ENCODE measurements at places on chromosomes 3 and 15.
A peak's percentile ranks its signal among the peaks of the same experiment; 100 is the strongest.

- no peak for DNase-seq
These were observed 8.6 kb downstream of the TM4SF1 start for GRCh38 chr3:149368674-149369497.

- peak; percentile 60 for DNase-seq
These were observed 17.5 kb upstream of the GASK1A start for GRCh38 chr3:42961633-42962032.

DNA sequence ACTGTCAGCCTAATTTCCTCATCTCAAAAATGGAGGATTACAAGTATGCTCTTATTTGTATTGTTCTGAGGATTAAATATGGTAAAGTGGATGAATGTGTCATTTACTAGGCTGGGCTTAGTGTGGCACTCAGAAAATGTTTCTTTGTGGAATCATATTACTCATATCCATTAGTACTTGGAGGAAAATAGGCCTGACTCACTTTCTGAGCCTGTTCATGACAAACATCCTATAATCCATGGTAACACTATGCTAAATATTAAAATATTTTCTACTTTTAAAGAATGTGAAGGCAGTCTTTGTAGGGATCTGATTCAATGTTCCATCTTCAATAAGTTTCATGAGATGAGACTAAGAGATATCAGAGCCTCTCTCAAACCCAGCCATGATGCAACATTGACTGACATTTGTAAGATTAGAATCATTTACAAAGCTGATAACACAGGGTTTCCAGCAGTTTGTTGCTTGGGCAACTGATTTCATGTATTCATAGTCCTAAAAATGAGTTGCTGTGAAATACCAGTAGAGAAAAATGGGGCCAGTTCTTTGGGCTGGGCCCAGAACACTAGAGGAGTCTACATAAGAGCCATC is 1048.5 kb downstream of the NTRK3 start:
- no peak for DNase-seq

- no peak for DNase-seq
These were observed 27.4 kb upstream of the ATP10A start for GRCh38 chr15:25890529-25890928.

DNA sequence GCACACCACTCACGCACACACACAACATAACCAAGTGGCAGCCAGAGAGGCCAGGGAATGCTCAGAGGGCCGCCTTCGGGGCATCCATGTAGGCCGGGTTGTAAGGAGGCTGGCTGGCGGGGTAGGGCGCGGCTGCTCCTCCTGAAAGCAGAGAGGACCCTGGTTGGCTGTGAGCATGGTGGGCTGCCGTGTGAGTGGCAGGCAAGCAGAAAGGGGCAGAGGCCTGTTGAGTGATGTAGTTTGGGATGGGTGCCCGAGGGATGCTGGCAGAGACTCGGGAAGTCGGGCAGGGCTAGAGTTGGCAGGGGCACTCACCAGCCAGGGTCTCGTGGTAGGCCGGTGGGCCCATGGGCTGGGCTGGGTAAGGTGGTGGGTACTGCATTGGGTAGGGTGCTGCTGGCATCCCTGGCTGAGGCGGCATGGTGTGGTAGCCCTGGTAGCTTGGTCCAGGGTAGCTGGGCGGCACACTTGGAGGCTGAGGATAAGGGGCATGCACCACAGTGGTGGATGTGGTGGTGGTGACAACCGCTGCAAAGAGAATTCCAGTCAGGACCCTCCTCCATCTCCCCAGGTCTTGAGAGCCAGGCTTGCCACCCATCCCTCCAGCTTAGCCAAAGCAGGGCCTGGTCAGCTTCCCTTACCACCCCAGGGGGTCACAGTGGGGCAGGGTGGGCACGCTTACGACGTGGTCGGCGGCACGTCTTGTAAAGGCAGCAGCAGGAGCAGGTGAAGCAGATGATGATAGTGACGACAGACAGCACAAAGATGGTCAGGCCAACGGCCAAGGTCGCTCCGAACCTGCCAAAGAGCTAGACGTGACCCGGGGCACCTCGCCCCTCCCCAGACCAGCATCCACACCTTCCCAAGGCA is 22.7 kb downstream of the ATRIP start:
- DNase-seq, result no peak

- no peak for DNase-seq
These were observed 1.4 kb downstream of the GPR149 start for GRCh38 chr3:154428286-154429206.

GRCh38 chr3:116291141-116291540 is 154.1 kb downstream of the LSAMP start:
- DNase-seq, result no peak

GRCh38 chr3:81274671-81275070 is 486.8 kb downstream of the GBE1 start:
- DNase-seq, result no peak

DNA sequence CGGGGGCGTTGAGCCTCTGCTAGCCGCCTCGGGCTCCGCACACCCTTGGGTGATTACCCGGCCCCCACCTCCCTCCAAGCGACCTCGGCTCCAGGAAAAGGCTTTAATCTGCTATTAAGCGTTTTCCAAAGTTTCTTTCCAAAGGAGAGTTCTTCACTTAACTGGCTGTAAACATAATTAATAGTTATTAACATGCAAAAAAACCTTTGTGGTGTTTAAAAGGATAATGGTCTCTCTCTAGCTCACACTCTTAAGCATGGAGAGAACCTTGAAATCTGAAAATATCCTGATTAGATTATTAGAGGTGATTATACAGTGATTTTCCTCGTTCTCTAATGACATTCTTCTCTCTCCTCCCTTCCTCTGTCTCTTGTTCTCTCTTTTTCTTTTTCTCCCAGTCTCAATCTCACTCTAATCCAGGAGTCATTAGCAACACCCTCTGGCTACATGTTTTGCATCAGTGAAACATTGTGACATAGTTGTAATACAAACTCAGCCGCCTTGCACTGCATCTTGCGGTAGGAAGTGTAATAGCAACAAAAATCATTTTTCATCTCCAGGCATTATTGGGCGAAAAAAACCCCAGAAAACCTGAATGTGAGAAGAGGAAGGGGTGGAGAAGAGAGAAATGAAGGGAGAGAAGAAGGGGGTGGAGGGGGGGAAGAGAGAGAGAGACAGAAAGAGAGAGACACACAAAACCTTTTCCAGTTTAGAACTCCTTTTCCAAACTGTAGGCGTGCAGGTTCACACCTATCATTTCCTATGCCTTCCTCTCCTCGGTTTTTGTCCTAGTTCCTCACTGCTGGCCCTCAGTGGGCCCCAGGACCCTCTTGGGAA is 24.4 kb downstream of the NR2F2 start:
- no peak for DNase-seq

GRCh38 chr3:189806171-189806951 is 175.2 kb downstream of the TP63 start:
- DNase-seq, result no peak

DNA sequence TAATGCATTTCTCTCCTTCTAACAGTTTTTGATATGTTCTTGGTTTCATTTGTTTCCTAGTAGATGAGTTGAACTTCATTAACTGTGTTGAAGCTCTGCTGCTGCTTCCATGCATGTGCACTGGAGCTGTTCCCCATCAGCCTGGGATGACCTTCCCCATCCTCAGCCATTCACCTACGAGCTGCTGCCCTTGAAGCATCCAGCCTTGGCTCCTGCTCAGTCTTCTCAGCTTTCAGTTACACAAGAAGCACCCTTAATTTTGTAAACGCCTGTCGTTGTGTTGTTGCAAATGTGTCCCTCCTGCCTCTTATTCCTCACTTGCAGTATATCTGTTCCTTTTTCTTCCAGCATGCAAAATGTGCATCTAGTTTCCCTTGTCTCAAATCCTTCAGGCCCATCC is 8.5 kb upstream of the ZXDC start:
- DNase-seq, result no peak

GRCh38 chr15:60494108-60494507 is 15.2 kb upstream of the ICE2 start:
- no peak for DNase-seq

DNA sequence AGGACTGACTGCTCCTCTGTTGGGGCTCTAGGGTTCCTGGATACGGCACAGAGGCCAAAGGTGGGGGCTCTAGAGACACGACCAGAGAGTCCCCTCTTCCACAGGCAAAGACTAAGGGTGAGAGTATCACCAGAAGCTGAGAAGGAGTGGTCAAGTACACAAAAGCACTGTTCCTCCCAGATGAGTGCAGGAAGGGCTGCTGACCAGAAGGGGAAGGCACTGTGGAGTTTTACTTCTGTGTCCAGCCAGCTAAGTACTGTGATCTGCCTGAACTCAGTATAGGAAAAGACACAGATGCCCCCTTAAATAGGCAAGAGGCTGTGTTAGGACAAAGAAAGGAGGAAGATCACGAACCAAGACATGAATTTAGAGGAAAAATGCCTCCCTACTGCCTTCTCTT is 11.7 kb downstream of the MRPS11 start:
- DNase-seq, result no peak

GRCh38 chr15:80934761-80935221 is 54.8 kb downstream of the MESD start:
- DNase-seq, result no peak

GRCh38 chr3:39448506-39449233 is 18.8 kb upstream of the MOBP start:
- DNase-seq, result no peak

DNA sequence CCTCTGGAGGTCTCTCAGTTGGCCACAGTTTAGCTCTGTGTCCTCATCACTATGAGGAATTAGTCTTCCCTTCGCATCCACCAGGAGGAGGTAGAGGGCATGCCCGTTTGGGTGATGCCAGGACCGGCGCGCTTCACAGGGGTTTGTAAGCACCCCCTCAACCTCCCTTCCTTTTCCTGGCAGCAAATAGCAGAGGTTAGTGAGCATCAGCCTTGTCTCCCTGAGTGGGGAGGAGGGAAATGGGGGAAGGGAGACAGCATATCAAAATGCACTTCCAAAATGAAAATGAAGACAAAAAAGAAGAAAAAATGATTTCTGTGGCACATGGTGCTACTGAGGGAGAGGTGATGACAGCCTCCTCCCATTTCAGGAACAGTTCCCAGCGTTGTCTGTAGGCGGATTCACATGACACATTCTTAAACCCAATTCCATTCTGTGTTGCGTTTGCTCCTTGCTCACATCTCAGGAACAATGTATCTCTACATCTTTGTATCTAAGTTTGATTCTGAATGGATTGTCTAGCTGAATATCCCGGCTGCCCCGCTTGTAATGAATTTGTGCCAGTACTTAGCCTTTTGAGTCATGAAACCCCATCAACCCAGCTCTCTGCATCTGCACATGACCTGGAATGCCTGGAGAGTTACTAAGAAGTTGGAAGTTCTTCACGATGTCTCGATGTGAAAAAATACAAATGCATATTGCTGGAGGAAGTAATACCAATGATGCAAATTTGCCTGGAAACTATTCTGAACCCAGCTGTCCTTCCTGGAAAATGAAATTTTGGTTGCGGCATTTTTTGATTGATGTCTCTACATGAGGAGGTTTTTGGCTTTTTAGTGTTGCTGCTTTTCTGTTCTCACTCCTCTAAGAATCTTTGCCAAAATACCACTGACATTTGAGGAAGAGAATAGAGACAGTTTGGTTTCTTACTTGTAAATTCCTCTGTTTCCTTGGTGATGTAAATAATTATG is 45.2 kb downstream of the TYRO3 start:
- peak; percentile 69 for DNase-seq
